Cardiac fibroblast (primary cell): ENCODE measurements at places on chromosomes 6 and 20.
A peak's percentile ranks its signal among the peaks of the same experiment; 100 is the strongest.

DNA sequence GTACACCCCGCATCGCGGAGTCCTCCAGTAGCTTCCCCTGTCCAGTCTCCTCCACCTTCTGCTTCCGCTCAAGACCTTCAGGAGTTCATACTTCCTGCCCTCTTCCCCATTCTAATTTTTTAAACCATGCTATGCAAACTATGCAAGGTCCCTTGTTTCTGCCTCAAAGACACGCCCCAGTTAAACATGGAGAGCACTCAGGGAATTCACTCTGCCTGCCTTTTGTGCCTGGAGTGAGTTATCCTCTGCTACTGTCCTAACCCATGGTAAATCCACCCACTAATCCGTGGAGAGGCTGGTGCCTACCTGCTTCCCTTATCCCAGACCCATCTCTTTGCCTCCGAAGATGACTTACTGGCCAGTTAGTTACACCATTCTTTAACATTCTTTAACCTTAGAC lies 473.7 kb upstream of the JARID2 start:
- no peak for DNase-seq

- DNase-seq, result no peak
Observed at GRCh38 chr20:41038878-41039404, 10.3 kb downstream of the TOP1 start.

DNA sequence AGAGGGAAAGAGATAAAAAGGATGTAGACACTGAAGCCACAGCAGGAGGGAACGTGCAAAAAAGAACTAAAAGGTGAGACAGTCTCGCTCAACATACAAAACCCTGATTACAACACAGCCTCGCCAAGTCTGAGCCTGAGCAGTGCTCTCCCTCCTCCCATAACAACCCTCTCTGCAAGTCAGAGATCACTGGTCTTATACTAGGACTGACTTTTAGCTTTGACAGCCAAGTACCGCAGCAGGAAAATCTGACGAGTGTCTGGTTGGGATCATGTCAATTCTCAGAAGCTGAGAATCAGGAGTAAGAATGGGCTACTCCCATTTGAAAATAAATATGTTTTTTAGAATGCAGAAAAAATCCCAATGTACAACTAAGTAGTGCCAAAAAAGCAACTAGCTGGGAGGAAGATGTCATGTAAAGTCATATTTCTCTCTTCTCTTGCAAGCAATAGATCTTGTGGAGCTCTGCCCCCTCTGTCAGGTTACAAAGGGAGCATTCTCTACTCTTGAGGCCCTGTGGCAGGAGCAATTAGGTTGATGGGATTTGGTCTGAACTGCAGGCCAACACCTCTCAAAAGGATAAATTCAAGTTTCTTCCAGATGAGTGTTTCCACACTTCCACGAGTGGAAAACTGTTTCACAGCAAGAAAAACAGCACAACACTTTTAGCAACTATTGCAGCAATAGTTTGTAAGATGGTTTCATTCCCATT lies 118.9 kb upstream of the COL21A1 start:
- DNase-seq, result no peak

DNA sequence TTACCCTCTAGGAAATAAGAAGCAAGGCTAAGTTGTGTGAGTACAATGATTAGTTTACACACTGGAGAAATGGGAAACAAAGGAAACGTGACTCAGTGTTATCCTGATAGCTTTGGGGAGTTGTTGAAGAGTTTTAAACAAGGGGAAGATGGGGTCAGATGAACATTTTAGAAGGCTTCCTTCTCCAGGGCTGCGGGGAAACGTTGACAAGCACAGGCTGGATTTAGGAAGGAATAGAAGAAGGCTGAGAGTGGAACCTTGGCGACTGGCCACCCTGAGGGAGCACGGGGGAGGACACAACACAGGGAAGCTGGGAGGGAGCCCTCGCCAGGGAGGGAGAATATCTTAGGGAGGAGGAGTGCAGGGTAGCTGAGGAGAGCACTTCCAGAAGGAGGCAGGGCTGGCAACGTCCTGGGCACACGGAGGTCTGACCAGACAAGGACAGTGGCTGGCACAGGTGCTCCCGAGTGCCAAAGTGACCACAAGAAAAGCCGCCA lies 134.7 kb downstream of the AIG1 start:
- DNase-seq, result peak; percentile 60

DNA sequence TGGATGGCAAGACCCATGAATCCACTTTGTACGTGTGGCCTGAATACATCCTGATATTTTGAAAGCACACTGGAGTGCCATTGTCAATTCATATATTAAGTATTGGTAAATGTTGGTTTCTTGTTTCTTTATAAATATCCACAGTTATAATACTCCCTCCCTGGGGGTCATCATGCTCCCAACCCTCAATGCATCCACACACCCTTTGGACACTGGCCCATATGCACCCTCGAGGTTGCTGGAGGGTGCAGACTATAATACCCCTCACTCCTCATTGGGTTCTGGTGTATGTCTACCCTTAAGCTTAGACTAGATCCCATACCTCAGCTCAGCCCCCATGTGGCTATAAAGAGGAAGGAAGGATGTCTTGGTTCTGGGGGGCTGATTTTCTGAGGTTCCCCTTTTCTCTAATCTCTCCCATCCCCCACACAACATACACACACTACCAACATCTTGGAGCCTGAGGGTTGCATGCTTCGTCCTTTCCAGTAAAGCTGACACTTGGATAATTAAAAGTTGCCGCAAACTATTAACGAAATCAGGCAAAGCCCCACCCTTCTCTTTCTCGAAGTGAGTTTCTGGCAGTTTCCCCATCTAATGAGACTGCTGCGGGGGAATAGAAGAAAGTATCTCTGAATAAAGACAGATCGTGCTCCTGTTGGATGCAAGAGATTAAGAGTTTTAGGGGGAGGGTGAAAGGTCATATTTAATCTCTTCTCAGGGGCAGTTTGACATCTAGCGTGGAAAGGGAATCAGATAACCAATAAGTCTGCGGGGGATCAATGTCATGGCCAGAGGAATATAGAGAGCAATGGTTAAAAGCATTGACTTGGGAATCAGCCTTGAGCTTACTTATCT lies 7.4 kb downstream of the PIM1 start:
- no peak for DNase-seq

GRCh38 chr20:8447262-8448120 lies 315.4 kb downstream of the PLCB1 start:
- no peak for DNase-seq

GRCh38 chr20:47642118-47642517 lies 140.4 kb downstream of the NCOA3 start:
- DNase-seq, result no peak

DNA sequence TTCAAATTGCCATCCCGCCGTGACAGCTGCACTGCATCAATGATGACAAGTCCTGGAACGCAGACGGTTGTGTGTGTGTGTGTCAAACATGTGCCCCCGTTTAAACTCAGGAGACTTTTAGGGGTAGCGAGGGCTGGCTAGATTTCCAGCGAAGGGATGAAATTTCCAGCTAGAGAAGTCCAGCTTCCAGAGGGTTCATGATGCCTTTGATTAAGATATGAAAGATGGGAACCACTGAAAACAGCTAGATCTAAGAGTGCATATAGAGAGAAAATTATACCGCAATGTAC lies 644 bp downstream of the KIZ start:
- peak; percentile 28 for DNase-seq

DNA sequence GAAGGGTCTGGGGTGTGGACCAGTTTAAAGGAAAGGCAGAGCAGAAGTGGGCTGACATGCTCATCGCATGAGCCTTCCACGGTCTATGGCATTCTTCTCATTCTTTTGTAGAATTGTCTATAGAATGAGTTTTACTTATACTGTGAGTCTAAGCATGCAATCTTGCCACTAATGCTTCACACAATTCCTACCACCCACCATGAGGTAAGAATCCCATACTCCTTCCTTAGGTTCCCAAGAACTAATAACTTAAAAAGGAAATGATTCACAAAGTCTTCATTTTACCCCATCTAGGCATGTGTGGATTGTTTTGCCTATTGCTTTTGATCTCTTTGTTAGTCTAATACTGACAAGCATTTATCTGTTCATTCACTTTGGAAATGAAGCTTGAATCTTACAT lies 195.2 kb downstream of the LY86 start:
- DNase-seq, result peak; percentile 25

GRCh38 chr20:44549123-44549522 lies 27.3 kb upstream of the SERINC3 start:
- peak; percentile 34 for DNase-seq

GRCh38 chr20:10670501-10671220 lies 3.1 kb downstream of the JAG1 start:
- DNase-seq, result peak; percentile 30

GRCh38 chr20:3367089-3367488 lies 40.4 kb downstream of the DNAAF9 start:
- no peak for DNase-seq

GRCh38 chr6:90080876-90081481 lies 186.7 kb downstream of the GJA10 start:
- no peak for DNase-seq
